GOT3 (cell line): ENCODE measurements at places on chromosomes 6 and 20.
A peak's percentile ranks its signal among the peaks of the same experiment; 100 is the strongest.

DNA sequence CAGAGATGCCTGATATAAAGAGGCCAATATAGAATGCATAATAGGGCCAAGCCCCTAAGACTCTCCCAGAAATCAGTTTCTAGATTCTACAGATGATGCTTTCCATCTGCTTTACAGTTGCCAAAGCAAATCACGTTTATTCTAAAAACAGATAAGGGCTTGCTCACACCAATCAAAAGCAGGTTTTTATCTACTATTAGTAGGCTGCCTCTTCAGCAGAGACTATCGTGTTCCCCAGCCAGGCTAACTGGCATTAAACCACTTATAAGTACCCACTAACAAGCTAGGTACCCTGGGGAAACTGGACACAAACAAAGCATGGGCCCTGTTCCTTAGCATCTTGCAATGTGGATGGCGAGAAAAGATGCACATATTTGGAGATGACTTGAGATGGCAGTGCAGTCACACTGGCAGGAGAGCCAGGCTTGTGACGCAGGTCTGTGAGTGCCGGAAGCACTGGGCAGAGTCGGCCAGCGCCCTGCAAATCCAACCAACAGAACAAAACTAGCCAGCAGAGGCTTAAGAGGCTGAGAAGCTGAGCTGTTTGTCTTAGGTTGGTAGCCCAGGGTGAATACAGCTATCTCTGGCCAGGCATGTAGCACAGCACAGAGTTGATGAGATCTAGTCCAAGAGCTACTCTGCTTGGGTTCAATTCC lies 73.4 kb downstream of the GFOD1 start:
- no peak for DNase-seq

- no peak for DNase-seq
Measured at GRCh38 chr6:132458887-132459604, 53.9 kb downstream of the STX7 start.

DNA sequence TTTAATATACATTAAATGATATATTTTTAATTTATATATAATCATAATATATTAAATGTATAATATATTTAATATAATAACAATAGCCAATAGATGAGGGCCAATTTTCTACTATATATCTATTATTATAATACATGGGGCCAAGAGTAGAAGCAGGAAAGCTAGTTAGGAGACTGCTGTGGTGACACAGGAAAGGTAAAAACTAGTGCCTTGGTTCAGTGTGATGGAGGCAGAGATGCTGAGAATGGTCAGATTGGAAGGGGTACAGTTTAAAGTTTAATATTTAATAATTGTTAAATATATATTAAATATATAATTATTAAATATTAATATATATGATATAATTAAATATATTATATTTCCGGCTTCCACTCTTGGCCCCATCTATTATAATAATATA lies 102.9 kb upstream of the RNF217 start:
- DNase-seq = no peak

- DNase-seq = no peak
Measured at GRCh38 chr6:42025066-42025844, 25.1 kb upstream of the TAF8 start.

GRCh38 chr6:157381631-157382621 lies 936 bp downstream of the ZDHHC14 start:
- DNase-seq = no peak

GRCh38 chr6:1609041-1609647 lies 571 bp upstream of the FOXC1 start:
- DNase-seq = no peak

DNA sequence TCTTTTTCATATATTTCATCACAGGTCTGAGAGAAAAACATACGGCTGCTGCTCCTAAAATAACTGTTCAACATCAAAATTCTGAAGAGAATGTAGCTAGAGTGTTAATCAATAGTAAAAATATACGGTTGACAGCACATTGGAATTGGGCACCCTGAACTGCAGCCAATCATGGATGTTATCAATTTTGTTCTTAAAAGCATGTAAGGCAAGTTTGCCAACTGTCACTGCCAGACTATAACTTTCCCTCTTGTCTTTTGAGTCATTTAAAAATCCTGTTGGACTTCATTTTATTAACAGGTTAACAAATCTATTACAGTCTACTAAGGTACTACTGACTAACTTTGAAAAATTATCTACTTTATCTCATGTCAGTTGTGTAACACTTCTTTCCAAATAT lies 592.8 kb downstream of the HACE1 start:
- no peak for DNase-seq

- no peak for DNase-seq
Measured at GRCh38 chr20:25005220-25005619, 12.7 kb upstream of the APMAP start.

- DNase-seq = no peak
Measured at GRCh38 chr6:65924411-65924810, 217.4 kb upstream of the EYS start.

DNA sequence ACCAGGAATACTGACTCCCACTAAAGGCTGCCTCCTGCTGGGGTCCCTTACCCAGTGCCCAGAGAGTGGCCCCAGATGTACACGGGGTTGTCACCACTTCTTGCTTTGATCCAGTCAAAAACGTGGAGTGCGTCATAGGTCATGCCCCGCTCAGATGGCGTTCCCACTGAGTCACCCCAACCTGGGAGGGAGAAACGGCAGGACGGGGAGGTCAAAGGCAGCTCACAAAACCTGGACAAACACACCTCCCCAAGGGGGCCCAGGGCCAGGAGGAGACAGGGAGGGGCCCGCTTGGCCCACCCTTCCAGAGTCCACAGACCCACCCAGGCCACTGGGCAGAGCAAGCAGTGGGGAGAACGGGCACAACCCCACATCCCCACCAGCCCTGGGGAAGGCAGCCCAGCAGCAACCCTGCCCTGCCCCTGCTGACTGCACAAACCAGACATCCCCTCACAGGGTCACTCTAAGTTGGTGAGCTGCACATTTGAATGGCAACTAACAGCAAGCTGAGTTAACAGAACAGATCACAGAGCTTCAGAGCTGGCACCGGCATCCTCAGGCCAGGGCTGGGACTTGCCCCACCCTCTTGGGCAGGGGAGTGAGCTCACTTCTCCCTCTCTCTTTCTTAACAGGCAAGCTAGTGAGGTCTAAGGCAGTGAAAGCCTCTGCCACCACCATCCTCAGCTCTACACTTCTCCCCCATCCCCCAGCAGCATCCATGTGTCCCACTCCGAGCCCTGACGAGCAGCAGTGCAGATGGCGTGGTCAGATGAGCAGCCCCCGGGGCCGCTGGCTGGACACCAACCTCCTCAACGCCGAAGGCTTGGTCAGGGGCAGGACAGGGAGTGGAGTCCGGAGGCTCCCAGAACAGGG lies 61.7 kb downstream of the PYGB start:
- DNase-seq = peak; percentile 65

DNA sequence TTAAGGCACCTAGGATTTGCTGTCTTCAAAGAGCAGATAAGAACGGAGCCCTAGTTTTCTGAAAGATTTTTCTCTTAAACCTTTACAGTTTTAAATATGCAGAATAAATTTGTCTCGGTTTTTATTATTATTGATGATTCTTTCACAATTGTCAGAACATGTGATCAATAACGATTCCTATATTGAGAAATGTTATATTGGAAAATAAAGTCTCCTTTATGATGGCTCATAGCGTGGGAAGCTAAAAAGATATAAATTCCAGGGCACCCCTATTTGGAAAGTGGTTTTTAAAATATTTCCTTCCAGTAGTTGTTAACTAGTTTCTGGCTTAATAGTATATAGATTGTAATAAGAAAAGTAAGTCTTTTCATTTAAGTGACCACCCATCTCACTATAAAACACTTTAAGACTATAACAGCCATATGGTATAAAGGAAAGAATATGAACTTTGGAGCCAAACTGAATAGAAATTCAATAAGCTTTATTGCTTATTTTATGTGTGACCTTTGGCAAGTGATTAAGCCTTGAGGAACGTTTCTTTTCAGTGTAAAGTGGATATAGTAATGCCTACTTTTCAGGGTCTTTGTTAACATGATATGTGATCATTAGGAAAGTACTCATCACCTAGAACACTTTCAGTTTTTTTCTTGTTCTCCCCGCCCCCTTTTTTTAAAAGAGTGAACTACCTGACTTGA lies 369.6 kb downstream of the LAMA2 start:
- no peak for DNase-seq

GRCh38 chr20:62240020-62240685 lies 1.8 kb downstream of the OSBPL2 start:
- no peak for DNase-seq

DNA sequence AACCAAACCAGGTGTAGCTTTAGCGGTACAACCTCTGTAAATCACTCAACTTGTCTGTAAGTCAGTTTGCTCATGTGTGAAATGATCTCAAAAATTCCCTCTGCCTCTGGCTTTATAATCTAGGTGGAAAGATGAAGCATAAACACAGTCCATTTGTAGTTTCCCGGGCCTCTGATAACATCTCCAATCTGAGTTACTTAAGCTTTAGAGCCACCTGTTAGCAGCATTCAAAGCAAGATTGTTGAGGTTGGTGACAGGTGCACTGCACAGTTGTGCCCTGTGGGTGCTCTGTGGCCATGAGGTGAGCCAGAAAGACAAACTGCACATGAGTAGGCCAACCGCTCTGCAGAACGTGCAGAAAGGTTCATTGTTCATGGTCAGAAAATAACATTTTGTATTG lies 53.7 kb downstream of the MOCS1 start:
- no peak for DNase-seq

GRCh38 chr20:47269309-47270165 lies 87.0 kb downstream of the ZMYND8 start:
- no peak for DNase-seq

- DNase-seq = no peak
Measured at GRCh38 chr6:105332576-105332975, 70.3 kb downstream of the PREP start.

- no peak for DNase-seq
Measured at GRCh38 chr6:5930143-5930770, 76.5 kb downstream of the NRN1 start.

DNA sequence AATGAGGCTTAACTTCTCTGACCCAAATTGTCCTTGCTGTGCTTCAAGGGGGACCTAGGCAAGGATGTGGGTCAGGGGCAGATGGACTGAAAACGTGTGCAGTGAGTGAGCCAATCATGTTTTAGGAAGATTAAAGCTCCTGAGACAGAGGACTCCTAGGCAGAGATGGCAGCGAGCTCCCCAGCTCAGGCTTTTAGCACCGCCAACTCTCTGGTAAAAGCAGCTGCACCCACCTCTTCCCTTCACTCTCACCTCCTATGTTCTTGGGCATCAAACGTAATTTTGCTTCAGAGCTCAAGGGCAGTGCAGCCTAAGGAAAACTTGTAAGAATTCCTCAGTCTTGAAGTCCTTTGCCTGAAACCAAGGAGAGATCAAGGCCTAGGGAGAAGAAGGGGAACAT lies 10.3 kb downstream of the RPP21 start:
- DNase-seq = no peak

DNA sequence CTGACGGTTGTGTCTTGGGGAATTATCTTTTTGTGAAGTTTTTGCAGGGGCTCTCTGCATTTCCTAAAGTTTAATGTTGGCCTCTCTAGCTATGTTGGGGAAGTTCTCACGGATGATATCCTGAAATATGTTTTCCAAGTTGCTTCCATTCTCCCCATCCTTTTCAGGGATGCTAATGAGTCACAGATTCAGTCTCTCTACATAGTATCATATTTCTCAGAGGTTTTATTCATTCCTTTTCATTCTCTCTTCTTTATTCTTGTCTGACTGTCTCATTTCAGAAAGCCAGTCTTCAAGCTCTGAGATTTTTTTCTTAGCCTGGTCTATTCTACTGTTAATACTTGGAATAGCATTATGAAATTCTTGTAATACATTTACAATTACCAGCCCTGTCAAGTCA lies 61.3 kb downstream of the UNC5CL start:
- no peak for DNase-seq

GRCh38 chr20:11716239-11716944 lies 201.3 kb upstream of the BTBD3 start:
- DNase-seq = no peak

GRCh38 chr6:71187141-71187540 lies 101.5 kb upstream of the OGFRL1 start:
- no peak for DNase-seq

DNA sequence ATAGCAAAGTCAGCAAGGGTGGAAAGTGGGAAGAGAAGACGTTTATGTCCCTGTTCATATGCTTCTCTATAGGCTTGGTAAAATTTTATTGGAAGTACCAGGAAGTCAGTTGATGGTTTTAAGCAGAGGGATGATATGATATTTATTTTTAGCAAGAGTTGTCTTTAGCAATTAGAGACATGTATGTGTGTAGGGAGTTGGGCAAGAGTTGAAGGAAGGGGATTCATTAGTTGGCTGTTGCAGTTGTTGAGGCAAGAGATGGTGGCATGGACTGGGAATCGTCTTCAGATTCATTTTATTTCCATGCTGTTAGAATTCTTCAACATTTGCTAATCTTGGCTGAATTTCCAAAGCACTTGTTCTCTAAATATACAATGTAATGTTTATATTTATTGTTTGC lies 85.6 kb downstream of the QKI start:
- no peak for DNase-seq

DNA sequence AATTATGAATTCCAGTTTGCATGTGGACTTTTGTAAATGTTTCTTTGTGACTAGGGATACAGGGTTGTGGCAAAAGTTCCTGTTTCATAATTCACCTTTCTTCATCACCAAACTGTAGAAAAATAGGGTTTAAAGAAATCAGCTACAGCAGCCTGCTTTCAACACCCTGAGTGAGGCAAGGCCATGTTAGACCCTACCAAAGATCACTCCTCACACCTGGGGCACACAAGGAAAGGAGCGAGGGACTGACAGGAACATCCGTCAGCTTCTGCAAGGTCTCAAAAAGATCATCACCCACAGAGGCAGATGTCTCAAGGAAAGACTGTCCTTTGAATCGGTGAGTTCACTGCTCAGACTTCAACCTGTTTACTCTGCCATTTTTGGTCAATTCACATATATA lies 10.5 kb upstream of the STX11 start:
- no peak for DNase-seq

- no peak for DNase-seq
Measured at GRCh38 chr6:26358511-26358981, 6.5 kb upstream of the BTN3A2 start.

DNA sequence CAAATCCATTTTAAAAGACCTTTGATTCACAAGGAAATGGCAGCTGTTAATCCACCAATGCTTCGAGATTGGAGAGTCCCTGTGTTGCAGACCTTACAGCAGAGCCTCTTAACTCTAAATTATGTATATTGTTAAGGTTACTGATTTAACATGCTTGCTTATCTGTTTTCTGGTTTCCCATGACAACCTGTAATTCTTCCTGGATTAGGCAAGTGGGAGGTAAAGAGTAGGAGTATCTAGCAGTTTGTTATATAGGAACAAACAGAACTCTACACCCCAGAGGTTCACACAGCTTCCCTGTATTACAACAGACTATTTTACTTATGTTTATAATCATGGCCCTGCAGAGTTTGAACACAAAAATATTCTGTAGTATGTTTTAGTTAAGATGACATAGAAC lies 39.5 kb downstream of the NKX2-4 start:
- no peak for DNase-seq

DNA sequence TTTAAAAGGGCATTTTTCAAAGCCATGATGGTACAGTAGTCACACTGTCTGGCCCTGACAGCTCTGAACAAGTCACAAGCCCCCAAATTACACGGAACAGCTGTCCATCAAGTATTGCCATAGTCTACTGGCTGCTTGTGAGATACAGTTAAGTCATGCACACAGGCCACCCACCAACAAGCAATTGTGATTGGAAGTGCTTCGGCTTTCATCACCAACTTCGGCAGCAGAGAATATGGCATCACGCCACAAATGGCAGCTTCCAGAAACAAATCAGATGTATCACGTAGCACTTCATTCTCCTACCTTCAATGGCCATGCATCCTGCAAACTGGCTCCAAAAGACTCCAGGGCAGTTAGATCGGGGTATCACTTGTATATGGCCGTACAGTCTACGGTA lies 160.5 kb downstream of the PTPRT start:
- DNase-seq = no peak

GRCh38 chr6:1525364-1526038 lies 84.2 kb upstream of the FOXC1 start:
- DNase-seq = no peak
